Activated T-cell treated with anti-CD3 and anti-CD28 coated beads, Interleukin-2, amount 50 U/mL, for 1 hour (primary cell): ENCODE measurements at places on chromosomes 16 and 17.

- no peak for DNase-seq
These were observed 126.0 kb upstream of the CIBAR2 start for GRCh38 chr16:85238233-85238647.

DNA sequence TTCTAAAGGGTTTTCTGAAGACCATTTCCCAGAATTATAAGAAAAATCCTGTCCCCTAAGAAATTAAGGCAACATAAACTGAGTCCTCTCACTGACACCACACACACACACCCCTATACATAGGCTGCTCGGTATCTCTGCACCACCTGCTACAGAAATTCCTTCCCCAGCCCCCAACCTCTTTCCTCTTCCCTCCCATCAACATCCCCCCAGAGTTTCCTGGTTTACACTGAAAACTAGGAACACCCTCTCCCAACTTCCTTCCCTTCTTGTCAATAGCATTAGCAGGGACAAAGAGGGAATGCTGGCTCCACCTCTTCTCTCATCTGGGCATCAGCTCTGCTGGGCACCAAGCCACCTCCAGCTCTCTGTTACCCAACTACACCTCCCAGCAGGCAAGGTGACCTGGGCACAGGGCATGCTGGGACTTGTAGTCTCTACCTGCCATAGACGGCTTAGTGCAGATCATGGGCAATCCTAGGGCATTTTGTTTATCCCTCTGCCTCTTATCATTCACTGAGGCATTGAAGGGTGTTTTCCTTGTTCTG lies 15.7 kb downstream of the CAVIN1 start:
- DNase-seq = peak; percentile 59

DNA sequence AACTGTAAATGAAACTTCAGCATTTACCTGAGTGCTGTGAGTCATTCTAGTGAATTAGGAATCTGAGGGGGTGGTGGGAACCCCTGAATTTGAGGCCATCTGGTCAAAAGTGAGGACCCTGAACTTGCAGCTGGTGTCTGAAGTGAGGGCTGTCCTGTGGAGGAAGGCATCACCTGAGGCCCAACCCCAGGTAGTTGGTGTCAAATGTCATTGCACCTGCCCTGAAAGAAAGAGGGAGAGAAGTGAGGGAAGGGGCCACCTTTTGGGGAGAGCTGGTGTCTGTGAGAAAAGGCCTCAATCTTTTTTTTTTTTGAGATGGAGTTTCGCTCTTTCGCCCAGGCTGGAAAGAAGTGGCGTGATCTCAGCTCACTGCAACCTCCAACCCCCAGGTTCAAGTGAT lies 12.5 kb upstream of the PRPSAP1 start:
- no peak for DNase-seq

GRCh38 chr17:79625706-79626105 lies 14.9 kb upstream of the RBFOX3 start:
- DNase-seq = no peak

DNA sequence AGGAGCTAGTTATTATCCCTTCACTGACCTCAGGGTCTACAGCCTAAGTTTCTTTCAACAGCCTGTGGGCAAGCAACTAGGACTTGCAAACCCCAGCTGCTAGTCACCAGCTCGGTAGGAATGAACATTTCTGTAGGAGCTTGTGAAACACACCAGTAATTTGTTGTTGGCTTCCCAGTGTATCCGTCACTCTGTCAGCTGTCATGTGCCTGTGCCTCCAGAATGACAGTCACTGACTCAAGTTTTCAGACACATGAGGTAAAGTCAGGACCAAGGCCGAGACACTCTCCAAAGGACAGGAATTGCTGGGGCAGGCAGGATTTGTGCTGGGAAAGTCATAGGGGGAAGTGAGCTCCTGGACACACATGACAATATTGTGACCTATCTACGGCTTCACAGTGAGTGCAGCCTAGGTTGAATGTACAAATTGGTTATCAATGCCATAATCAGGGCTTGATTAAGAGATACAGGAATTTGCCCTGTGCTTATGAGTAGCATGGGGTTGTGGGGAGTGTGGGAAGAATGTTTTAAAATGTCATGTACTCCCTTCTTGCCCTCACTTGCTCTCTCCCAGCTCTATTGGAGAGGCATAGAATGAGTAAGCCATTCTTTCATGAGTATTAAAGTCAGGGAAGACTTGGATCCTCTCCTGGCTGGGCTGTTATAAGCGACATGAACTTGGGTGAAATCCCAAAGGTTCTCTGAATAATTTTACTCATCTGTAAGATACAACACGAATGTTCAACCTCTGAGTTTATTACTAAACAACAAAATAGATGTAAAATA lies 391.4 kb downstream of the UTP18 start:
- DNase-seq = no peak

GRCh38 chr17:73347351-73347750 lies 35.5 kb upstream of the CDC42EP4 start:
- no peak for DNase-seq

GRCh38 chr17:78179372-78179771 lies 7.5 kb downstream of the TK1 start:
- DNase-seq = no peak

DNA sequence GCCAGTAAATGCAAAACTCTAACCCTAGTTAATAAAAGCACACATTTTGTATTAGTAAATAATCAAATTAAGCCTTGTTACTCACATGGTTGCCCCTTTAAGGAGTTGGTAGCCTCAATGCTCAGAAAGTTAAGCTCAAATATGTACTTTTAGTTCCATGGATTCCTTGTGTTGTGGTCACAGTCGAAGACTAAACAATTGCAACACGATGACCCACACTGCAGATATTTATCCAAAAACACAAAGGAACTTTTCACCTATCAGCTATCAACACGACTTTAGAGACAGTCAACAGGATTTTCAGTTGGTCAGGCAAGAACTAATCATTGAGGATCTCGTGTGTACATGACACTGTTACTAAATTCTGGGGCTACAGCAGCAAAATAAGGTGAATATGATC lies 47.4 kb upstream of the NUDT7 start:
- no peak for DNase-seq

DNA sequence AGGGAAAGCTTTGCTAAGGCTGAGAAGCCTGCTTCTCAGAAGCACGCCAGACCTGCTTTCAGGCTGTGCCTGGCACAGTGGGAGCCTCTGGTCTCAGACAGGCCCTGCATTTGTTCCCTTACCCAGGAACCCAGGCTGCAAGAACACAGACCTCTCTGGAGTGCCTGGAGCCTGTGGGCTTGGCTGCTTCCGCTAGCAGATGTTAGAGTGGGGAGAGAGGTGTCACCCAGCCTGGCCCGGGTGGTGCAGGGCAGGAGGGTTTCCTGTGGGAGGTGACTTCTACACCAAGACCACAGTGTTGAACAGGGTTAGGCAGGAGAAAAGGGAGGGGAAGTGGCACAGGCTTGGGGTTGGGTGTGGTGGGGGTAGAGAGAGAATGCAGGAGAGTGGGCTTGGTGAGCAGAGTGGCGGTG lies 35.8 kb upstream of the ADGRG1 start:
- DNase-seq = peak; percentile 66

- DNase-seq = no peak
These were observed 29.8 kb downstream of the WSB1 start for GRCh38 chr17:27323538-27324215.

GRCh38 chr17:45395569-45396415 lies 36.9 kb downstream of the ARHGAP27 start:
- DNase-seq = no peak

GRCh38 chr17:6530324-6530920 lies 25.9 kb downstream of the PITPNM3 start:
- no peak for DNase-seq

GRCh38 chr16:27129401-27129800 lies 62.7 kb downstream of the C16orf82 start:
- no peak for DNase-seq

DNA sequence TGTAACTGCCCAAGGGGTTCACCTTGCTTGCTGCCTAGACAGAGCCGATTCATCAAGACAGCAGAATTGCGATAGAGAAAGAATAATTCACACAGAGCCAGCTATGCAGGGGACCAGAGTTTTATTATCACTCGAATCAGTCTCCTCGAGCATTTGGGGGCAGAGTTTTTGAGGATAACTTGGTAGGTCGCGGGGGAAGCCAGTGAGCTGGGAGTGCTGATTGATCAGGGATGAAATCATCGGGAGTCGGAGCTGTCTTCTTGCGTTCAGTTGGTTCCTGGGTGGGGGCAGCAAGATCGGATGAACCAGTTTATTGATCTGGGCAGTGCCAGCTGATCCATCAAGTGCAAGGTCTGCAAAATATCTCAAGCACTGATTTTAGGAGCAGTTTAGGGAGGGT lies 9.1 kb downstream of the ITGAM start:
- DNase-seq = no peak

DNA sequence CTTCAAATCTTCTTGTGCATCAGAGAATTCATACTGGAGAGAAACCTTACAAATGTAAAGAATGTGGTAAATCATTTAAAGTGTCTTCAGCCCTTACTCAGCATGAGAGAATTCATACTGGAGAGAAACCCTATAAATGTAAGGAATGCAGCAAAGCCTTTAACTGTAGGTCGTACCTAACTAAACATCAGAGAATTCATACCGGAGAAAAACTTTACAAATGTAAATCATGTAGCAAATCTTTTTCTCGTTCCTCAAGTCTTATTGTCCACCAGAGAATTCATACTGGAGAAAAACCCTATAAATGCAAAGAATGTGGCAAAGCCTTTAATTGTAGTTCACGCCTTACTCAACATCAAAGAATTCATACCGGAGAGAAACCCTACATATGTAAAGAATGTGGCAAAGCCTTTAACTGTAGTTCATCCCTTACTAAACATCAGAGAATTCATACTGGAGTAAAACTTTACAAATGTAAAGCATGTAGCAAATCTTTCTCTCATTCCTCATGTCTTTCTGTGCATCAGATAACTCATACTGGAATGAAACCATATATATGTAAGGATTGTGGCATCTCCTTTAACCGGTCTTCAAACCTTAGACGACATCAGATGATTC lies 118.5 kb upstream of the ZNF267 start:
- no peak for DNase-seq

- DNase-seq = no peak
These were observed 1.1 kb upstream of the PIK3R6 start for GRCh38 chr17:8868529-8868951.

DNA sequence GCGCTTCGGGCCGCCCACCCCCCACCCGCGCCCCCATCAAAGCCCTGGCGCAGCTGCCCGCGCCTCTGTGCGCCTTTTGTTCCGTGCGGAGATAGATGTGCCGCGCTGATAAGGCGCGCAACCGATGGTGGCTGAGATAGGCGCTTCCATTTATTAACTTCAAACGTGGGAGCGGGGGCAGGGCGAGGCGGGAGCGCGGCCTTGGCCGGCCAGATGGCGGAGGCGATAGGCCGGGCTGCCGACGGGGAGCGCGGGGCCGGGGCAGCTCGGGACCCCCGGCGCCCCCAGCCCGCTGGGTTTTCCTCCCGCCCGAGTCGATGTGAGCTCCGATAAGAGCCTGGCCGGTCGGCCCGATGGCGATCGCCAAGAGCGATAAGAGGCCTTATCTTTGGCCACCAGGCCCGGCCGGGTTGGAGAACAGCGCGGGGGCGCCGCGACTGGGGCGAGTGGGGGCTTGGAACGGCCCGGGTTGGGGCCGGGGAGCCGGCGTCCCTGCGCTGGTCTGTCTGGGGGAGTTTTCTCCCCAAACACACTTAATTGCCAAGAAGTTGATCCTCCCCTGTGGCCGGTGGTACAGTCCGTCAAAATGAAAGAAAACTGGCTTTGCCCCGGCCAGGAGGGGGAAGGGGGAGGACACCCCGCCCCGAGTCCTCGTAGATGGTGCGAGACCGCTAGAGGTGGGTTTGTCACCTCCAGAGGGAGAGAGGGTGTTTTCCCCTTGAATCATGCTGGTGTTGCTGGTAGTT lies 2.7 kb downstream of the ZFPM1 start:
- DNase-seq = peak; percentile 72

- no peak for DNase-seq
These were observed 32.6 kb downstream of the COPZ2 start for GRCh38 chr17:48004983-48005382.

DNA sequence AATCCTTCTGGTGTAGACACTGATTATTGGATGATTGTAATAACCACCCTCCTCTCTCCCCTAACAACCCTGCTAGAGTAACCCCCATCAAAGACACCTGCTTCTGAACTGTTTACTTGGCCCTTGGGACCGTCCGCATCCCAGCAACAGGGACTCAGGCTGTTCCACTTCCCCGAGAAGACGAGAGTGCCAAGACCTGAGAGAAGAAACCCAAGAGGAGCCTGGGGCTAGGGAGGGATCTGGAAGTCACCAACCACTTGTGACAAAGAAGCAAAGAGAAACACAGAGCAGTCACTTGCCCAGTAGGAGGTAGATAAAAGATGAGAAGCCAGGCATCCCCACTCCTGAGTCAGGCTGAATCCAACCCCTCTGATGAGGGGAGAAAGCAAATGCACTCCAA lies 84.3 kb downstream of the CDH11 start:
- DNase-seq = no peak

DNA sequence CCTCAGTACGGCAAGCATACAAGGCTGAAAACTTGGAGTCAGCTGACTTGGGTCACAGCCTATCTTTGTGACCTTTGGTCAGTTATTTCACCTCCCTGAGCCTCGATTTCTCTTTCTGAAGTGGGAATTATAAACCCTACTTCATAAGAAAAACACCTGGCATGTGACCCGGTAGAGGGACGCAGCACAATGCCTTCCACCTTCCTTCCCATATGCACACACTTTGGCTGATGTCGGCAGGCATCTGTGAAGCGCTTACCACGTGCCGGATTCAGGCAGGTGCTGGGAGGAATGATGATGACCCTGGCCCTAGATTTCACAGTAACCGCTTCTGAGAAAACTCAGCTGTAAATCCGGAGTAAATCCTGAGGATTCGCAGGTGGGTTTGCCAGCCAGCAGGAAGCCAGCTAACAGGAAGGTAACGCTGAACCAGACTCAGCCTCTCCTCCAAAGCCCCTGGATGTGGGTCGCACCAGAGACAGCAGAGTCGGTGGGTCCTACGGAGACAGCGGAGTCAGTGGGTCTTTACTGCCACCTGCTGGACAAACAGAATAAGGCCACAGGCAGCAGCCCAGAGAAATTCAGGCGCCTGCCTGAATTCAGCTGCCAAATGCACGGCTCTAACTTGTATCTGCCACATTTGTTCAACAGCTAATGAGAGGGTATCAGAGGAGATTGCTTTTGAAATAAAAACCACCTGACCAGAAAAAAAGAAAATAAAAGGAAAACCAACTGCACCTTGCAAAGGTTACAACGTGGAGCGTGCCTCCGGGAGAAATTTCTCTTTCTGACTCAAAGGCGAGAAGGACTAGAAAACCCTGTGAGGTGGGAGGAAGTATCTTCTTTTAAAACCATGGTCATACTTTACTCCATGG lies 16.6 kb downstream of the COPRS start:
- DNase-seq = peak; percentile 64

DNA sequence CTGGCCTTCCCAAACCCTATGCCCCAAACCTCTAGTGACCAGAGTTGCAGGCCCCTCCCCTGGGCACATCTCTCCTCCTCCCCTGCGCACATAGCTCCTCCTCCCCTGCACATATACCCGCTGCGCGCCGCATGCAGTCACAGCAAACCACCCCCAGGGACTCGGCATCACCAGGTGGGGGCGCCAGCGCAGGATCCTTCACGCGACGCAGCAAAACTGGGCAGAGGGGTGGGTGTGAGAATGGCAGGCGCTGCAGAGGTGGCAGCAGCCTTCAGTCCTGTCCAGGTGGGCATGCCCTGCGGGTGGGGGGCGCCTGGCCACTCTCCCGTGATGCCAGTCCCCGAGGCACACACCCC lies 5.6 kb downstream of the CORO6 start:
- DNase-seq = peak; percentile 89
